Fibroblast of skin of right biceps (primary cell): ENCODE measurements at places on chromosomes 5 and 9.

DNA sequence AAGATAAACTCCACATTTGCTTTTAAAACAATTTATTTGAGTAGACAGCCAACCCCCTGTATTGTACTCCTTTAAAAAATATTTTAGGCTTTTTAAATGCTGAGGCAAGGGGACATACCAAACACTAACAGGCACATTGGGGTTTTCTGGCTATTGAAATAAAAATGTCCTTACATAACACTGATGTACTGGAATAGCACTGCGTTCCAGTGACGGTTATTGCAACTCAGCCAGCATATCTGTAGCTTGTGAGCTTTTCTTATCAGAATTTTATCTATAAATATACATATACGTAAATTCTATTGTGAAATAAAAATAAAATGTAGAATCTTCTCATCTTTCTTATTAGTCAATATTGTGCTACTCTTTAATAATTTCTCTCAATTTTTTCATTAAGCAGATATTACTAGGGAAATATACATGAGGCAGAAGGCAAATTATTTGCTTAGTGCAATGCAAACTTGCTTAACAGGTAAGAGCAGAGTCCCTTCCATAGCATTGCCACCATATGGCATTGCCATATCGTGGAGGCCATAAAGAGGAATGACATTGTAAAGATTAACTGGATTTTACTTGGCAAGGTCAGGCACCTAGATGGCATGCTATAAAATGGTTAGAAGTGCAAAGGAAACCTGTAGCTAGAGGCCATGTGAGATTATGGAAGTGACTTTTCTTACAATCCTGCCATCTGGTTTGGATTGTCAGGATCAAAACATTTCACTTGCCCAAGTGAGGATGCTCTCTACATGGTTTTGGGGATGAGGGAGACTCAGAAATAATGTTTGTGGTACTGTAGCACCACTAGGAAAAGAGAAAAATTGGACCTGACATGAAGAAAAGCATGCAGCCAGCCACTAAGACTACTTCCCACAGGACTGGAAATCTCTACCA is 94.8 kb upstream of the CDKN2B start:
- DNase-seq: peak; percentile 68

DNA sequence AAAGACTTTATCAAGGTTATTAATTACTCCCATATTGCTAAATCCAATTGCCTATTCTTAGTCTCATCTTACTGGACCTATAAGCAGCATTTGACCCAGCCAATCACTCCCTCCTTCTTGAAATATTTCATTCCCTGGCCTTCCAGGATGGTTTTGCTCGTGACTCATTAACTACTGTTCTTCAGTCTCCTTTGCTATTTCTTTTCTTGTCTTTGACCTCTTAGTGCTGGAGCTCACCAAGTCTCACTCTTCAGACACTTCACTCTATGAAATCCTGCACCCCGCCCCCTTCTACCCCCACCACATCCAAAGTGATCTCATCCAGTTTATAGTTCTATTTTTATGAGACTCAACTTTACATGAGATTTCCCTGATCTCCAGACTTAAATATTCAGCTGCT is 803.1 kb upstream of the WWC1 start:
- peak; percentile 82 for DNase-seq

DNA sequence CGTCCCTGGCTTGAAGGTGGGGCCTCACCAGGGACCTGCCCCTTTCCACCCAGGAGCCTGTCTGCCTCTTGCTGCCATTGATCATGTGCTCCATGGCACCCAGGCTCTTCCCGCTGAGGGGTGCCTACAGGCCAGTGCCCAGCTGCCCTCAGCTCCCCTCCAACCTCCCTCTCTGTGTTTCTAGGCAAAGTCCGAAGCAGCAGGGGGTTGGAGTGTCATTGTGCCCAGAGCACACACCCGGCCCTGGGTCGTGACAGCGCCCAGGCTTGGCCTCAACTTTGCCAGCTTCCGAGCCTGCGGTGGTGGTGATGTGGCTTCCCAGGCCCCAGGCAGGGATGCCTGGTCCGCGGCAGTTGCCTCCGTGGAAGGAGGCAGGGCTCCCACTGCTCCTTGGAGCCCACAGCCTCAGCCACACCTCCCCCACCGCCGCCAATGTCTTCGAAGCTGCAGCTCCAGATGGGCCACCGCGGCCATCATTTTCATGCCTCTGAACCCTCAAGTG is 52.4 kb downstream of the GTF3C4 start:
- DNase-seq: no peak

DNA sequence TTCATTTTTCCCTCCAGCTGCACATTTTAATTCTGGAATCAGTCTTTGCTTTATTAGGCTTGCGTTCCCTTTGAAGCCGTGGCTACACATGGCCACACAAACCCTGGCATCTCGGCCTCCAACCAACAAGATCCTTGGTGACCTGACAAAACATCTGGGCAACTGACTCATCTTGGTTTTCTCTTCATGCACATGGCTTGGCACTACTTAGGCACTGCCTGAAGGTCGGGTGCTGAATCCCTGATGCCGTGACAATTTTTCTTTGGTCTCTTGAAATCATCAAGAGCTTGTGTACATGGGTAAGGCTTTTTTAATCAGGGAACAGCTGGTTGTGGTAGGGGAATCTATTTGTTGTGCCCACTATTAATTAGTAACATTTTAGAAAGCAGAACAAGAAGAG is 16.0 kb upstream of the PAPPA start:
- DNase-seq: no peak

DNA sequence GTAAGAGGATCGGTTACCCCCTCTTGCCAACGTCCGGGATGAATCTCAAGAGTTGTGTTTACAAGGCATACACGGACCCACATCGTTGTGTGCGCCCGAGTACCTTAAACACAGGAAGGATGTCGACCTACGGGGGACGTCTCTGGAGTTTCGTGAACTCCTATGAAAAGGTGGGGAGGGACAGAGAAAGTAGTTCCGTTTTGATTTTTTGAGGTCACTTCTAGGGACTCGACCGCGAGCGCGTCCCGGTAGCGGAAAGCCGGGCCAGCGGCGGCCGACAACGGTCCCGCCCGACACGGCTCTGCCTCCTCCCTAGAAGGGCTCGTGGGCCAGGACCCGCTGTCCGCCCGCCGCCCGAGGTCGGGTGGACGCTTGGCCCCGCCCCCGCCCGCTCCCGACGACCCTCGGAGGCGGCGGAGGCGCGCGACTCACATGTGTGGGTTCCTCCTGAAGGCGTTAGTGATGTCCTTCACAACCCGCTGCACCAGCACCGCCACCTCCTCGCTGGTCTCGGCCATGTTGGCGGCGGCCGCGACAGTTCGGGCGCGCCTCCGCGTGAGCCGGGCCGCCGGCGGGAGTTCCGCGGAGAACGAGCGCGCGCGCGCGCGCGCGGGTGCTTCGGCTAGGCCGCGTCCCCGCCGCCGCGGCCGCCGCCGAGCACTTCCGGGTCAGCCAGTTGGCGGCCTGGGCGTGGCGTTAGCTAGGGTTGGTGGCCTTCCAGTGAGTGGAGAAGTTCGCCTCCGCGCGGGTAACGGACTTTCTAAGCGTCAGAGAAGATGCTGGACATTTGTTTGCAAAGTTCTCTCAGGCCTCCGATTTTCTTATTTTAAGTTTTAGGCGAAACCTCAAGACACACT is at the start of gene PTAR1:
PTAR1 (minus strand) TSS at position 591 of the 857 bp plus-strand sequence; CDS start at position 518, 73 bp downstream.
- DNase-seq: peak; percentile 93

GRCh38 chr9:82108474-82108873 is 119.9 kb downstream of the SPATA31D1 start:
- no peak for DNase-seq

- no peak for DNase-seq
These were observed 59.1 kb downstream of the TNFSF15 start for GRCh38 chr9:114746591-114747346.

DNA sequence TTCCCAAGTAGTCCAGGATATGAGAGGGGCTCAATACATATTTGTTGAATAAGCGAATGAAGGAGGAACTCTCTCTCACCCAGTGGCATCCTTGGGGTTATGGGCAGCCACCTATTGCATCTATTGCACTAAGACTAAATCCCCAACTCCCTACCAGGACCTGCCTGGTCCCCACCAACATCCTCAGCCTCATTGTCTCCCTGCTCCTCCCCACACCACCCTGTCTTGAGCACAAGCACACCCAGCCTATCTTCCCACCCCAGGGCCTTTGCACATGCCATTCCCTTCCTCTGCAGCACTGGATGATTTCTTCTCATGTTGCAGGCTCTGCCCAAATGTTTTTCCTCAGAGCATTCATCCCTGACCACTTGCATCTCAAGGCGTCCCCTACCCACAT is 133.8 kb downstream of the BARX1 start:
- DNase-seq: no peak

DNA sequence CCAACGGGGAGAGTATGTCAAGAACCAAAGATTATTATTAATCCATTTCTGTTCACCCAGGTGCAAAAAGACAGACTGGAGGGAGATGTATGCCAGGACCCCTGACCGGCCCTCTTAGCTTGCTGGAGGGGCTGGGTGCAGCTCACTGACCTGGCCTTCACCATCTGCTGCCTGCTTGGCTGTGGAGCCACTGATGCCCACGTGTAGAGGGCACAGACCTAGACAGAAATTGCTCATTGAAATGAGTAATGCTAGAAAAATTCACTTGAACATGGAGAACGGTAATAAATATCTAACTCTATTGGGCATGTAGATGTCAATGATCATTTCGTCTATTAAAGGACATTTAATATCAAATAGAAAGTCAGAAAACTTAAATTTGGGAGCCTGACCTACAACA is 58.8 kb upstream of the ERCC6L2 start:
- DNase-seq: no peak

- peak; percentile 9 for DNase-seq
These were observed 405.8 kb upstream of the PTGER4 start for GRCh38 chr5:40273936-40274335.

GRCh38 chr9:14547245-14548060 is 145.8 kb downstream of the ZDHHC21 start:
- DNase-seq: no peak

GRCh38 chr5:67969176-67969575 is 246.4 kb upstream of the PIK3R1 start:
- DNase-seq: no peak

DNA sequence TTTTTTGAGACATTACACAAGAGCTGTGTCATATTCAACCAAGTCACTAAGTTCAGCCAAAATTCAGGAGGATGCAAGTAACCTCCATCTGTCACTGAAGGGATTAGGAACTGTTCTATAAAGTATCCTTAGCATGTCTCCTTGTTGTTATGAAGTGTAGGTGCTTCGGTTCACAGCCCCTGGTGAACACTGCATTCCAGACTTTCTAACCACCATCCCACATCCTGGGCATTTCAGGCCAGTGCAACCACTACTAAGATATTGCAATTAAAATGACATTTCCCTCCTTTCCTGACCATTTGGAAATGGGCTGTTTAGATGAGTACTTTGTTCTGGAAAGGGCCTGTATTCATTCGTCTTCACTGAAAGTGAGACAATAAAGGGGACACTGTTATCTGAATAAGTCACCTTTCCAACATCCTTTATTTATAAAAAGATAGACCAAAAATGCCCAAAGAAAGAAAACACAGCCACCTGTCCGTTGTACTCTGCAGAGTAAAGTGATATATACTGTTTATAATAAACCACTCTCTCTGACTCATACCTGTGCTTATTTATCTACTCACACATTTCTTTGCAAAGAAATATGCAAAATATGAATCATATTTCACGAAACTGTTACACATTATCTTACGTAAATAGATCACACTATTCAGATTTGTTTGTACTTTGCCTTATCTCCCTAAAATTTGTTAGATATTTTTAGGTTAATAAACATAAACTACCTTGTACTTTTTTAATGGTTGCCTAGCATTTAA is 861.9 kb downstream of the CDH18 start:
- DNase-seq: no peak

GRCh38 chr5:178490935-178491652 is 99.1 kb downstream of the COL23A1 start:
- DNase-seq: no peak

GRCh38 chr5:127922603-127923002 is 161.0 kb upstream of the SLC12A2 start:
- no peak for DNase-seq

- no peak for DNase-seq
These were observed 179.9 kb upstream of the RORB start for GRCh38 chr9:74317235-74317634.

DNA sequence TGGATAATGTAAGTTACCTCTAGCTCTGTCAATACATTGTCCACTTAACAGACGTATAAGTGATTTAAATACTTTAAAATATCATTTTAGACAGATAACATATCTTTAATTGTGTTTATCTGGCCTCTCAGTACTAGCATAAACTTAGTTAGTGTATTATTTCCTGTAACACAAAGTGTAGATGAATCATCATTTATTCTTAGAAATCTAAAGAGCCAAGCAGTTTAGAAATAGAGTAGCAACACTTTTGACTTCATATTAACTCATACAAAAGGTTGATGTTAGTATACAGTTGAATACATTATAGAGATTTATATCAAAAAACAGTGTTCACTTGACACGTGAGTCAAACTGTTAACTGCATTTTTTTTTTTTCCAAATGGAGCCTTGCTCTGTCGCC is 18.0 kb downstream of the NCBP1 start:
- DNase-seq: no peak

GRCh38 chr5:95086927-95087815 is 197.7 kb downstream of the MCTP1 start:
- DNase-seq: no peak

DNA sequence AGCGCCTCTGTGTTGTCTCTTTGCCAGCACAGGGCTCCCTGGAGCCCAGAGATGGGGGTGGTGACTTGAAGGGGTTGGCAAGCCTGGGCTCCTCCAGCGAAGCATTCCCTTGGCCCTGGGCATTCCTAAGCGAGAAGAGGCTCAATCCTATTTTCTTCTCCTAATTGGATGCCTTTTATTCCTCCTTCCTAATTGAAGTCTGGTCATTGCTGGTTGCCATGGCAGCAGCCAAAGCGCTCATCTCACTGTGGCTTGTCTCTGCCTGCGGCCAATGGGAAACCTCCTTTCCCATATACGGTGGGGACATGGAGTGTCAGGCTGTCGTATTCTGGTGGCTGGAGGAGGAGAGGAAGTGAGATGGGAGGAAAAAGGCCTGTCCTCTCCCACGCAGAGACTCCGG is 52.3 kb upstream of the RARS1 start:
- DNase-seq: peak; percentile 30

GRCh38 chr5:56480705-56481427 is 247.7 kb upstream of the ANKRD55 start:
- DNase-seq: peak; percentile 50

DNA sequence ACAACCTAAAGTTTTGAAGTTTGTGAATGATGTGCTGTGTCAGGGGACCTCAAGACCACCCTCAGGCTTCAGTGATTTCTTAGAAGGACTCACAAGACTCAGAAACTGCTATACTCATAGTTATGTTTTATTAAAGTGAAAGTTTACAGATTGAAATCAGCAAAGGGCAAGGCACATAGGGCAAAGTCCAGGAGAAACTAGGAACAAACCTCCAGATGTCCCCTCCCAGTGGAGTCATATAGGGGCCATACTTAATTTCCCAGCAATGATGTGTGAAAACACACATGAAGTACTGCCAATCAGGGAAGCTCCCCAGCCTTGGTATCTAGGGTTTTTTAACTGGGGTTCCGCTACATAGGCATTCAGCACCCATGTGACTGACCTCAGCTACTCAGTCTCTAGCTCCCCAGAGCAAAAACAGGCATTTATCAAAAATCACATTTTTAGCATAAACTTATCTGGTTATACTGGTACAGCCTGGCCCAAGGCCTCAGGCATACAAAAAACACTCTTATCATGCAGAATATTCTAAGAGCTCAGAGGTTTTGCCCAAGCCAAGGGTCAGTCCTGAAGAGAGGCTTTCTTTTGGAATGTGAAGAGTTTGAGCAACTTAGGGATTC is 74.7 kb upstream of the ANKRD55 start:
- no peak for DNase-seq

GRCh38 chr9:116842658-116843057 is 155.6 kb downstream of the TRIM32 start:
- DNase-seq: no peak

GRCh38 chr5:135212361-135213026 is 178.5 kb upstream of the PITX1 start:
- no peak for DNase-seq
